Fibroblast of skin of right biceps (primary cell): ENCODE measurements at places on chromosomes 6 and 20.

DNA sequence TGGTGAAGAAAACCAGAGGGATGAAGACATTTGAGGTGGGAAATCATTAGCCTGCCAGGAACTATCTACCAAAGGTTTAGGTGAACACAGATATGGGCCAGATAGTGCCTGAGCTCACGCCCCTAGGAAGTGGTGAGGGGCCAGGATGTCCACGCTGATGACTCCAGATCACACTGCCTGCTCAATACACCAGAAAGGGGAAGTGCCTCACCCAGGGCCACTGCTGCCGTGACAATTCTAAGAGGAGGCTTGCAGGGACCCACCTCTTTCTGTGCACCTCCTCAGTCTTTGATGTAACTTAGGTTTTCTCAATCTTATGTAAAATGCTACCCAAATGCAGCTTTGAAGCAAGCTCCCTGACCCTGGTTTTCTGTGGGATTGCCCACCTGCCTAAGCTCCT is 5.4 kb upstream of the RAB44 start:
- no peak for DNase-seq

GRCh38 chr6:120894077-120894476 is 440.2 kb downstream of the TBC1D32 start:
- no peak for DNase-seq

- peak; percentile 63 for DNase-seq
Observed at GRCh38 chr6:159279790-159280277, 110.6 kb downstream of the FNDC1 start.

- no peak for DNase-seq
Observed at GRCh38 chr20:46553926-46554325, 3.5 kb upstream of the OCSTAMP start.

DNA sequence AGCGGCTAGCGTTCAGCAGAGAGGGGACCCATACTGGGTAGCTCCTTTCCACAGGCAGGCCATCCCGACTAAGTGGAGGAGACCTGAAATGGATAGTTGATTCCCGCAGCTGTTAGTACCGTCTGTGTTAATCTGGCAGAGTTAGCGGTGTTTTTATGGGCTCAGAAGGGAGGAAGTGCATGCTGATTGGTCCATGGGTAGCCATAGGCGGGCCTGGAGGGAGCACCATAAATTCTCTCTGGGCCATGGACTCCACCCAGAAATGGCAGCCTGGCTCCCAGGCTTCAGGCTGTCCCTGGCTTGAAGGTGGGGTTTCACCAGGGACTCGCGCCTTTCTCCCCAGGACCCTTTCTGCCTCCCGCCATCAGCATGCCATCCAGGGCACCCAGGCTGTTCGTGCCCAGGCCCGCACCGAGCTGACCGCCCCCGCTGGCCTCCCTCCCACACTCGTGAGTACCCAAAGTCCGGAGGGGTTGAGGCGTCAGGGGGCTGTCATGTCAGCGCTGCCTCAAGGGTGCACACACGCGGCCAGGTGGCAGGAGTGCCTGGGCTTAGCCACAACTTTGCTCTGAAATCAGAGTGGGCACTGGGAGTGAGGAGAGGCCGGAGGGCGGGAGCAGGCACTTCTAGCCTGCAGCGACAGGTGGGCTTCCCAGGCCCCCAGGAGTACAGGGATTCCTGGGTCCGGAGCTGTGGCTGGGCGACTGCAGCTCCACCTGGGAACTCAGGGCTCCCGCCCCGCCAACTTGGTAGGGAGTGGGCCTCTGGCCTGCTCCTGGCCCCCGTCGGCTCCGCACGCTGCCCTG is 694.3 kb upstream of the FLRT3 start:
- no peak for DNase-seq

DNA sequence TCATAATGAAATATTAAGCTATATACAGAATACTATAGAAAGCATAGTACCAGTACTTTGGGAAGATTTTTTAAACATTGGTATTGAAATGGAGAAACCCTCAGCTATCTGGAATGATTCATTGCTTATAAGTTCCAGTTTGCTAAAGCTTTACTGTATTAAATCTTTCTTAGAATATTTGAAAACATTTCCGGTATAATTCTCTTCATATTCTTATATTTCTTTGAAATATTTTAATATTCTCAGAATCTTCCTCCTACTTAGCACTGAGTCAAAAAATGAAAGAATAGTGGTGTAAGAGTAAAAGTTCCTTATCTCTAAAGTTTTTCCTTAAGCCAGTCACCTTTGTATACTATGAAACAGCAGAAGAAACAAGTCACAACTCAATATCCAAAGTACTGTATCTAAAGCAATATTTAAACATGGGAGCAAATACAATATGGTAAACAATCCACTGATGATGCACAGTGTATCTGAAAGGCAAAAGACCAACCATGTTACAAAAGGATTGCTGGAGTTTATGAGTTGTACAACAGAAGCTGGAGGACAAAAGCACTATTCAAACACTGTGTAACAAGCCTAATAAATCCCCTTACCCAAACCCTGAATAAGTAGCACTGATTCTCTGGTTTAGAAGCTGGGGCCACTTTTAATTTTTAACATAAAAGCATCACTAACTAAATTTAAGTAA is 102.1 kb downstream of the PRDM1 start:
- DNase-seq = no peak

DNA sequence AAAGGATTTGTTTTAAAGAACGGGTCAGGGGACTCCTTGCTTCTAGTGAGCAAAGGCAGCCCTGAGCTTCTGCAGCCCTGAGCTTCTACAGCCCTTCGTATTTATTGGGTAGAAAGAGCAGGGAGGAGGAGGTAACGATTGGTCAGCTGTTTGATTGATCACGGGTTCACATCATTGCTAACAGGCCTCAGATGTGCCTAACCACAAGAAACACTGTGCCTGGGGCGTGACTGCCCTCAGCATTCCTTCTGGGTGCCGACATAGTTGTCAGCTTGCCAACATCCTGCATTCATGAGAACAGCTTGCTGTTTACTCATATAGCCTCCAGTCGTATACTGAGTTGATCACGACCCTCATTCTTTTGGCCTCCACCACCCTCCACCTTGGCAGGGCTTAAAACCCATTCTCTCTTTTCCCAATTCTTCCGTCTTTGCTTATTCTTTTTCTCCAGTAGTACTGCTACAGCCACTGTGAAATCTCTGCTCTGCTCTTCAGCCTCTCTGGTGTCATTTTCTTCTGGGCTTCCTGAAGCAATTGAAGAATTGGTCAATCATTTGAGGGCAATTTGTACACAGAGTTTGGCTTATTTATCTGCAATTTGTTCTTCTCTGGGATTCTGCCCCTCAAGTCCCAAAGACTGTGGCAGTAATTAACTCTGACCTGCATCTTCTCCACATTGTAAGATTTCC is 25.4 kb upstream of the NOP56 start:
- DNase-seq = peak; percentile 69

- no peak for DNase-seq
Observed at GRCh38 chr6:160999516-160999915, 7.9 kb downstream of the MAP3K4 start.

DNA sequence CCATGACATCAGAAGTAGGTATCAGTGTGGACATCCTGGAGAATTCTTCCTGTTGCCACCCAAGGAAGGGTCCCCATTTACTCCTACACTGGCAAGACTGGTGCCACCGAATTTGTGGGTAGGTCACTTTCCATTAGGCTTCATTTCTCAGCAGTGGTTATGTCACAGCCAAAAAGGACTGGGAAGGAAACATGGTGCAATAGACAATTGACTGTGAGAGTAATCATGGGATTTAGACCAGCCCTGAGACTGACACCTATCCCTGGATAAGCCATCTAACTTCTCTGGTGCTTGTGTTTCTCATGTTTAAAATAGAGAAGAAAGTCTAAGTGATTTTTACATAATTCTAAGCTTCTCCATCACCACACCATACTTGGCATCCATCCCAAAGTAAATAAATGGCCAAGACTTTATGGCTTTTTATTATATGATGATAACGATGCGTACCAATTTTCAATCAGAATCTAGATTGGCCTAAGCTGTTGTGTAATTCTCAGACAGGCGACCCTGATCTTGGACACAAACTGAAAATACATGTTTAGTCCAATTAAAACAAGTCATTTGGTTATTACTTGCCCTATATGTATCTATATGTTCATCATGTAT is 10.2 kb downstream of the SMPDL3A start:
- DNase-seq = no peak
